ENCODE measurements at places on chromosomes 1 and 21.
A peak's percentile ranks its signal among the peaks of the same experiment; 100 is the strongest.

DNA sequence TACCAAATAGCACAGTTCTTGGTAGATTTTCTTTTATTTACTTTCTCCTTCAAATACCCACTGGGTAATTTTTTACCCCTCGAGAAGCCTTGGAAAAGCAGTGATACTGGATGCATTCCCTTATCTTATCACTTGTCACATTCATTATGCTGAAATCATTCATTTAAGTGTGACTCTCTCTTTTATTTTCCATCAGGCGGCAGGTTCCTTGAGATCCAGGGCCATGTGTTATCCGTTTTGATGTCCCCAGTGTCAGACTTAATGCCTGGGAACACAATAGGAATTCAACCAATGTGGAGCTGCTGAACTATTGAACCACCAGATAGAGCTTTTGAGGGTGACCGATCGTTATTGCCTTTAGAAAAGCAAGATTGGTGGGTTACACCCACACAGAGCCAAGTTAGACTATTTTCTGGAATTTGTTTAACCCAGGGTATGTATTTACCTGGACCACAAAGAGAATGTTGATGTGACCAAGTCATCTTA lies 51.5 kb upstream of the ATP5PO start:
- no peak overlapping the region for H3K4me3 ChIP-seq
- H3K4me1 ChIP-seq: no peaks in the 10 kb centered on the region
- no peak overlapping the region for H3K27ac ChIP-seq
- peaks cover 15% of the 10 kb centered on the region for H3K36me3 ChIP-seq
- no peak for DNase-seq

DNA sequence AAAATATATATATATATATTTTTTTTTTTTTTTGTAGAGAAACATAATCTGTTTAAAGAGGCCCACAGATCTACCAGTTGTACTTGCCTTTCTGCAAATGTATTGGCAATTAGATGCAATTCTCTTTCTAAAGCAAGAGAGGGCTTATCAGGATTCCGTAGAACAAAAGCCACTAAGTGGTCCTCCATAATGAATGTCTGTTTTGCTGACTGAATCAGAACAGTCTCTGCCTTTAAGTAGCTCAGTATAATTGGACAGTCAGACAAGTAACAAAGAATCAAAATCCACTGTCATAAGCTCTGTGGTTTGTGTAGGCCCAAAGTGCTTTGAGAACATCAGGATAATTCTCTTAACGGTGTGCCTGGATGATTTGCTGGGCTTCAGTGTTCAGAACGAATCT lies 17.3 kb downstream of the SARS1 start:
- peaks cover 4% of the 10 kb centered on the region for H3K4me1 ChIP-seq
- no peak overlapping the region for H3K27ac ChIP-seq
- no peak for DNase-seq
- H3K27me3 ChIP-seq: no peaks in the 10 kb centered on the region
- H3K4me3 ChIP-seq: no peak overlapping the region

DNA sequence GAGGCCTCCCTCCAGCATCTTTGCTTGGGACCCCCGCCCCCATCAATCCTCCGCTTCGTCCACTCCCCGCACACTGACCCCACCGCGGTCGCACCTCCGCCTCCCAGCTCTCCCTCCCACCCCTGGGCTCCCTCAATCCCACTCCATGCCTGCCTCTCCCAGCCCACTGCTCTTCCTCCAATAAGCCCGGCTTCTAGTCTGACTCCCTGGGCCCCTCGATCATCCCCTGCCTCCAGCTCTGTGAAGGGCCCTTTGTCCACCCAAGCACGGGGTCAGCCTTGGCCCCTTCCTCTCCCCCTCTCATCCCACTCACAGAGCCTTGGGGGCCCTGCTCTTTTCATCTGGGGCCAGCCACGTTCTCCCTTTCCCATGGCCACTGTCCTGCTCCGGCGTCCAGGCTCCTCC lies 1.5 kb upstream of the TMEM200B start:
- peaks cover 25% of the 10 kb centered on the region for H3K4me1 ChIP-seq
- DNase-seq: no peak
- H3K27me3 ChIP-seq: no peaks in the 10 kb centered on the region
- no peak overlapping the region for H3K4me3 ChIP-seq
- H3K36me3 ChIP-seq: no peaks in the 10 kb centered on the region
- H3K27ac ChIP-seq: no peak overlapping the region

- DNase-seq: no peak
- H3K27ac ChIP-seq: peak overlapping the region; percentile 74
- peaks cover 22% of the 10 kb centered on the region for H3K36me3 ChIP-seq
- no peaks in the 10 kb centered on the region for H3K27me3 ChIP-seq
Measured at GRCh38 chr1:145858238-145858900, 512 bp downstream of the PIAS3 start.

DNA sequence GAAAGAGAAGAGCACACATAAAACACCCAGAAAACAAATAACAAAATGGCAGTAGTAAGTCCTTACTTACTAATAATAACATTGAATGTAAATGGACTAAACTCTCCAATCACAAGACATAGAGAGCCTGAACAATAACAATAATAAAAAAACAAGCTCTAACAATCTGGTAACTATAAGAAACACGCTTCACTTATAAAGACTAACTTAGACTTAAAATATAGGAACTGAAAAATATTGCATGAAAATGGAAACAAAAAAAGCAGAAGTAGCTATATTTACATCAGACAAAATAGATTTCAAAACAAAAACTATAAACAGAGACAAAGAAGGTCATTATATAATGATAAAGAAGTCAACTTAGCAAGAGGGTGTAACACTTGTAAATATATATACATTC lies 83.1 kb upstream of the LYPLAL1 start:
- no peaks in the 10 kb centered on the region for H3K36me3 ChIP-seq
- H3K4me3 ChIP-seq: no peak overlapping the region
- H3K27me3 ChIP-seq: no peaks in the 10 kb centered on the region
- no peak for DNase-seq

GRCh38 chr1:12166834-12167492 lies at the start of gene TNFRSF1B:
TSS of gene TNFRSF1B (plus strand) at chr1:12166991. CDS start at chr1:12167092, 101 bp downstream.
- peak within 1 kb of the TSS; percentile 85 for H3K4me3 ChIP-seq
- DNase-seq: peak; percentile 63

GRCh38 chr1:209176866-209177430 lies 406.6 kb upstream of the CAMK1G start:
- no peak overlapping the region for H3K27ac ChIP-seq
- no peak for DNase-seq
- no peak overlapping the region for H3K4me3 ChIP-seq
- H3K27me3 ChIP-seq: no peaks in the 10 kb centered on the region
- H3K36me3 ChIP-seq: no peaks in the 10 kb centered on the region

GRCh38 chr1:220803401-220804201 lies 16.9 kb downstream of the MTARC1 start:
- H3K4me3 ChIP-seq: no peak overlapping the region
- no peak for DNase-seq
- no peaks in the 10 kb centered on the region for H3K36me3 ChIP-seq
- H3K4me1 ChIP-seq: no peaks in the 10 kb centered on the region

DNA sequence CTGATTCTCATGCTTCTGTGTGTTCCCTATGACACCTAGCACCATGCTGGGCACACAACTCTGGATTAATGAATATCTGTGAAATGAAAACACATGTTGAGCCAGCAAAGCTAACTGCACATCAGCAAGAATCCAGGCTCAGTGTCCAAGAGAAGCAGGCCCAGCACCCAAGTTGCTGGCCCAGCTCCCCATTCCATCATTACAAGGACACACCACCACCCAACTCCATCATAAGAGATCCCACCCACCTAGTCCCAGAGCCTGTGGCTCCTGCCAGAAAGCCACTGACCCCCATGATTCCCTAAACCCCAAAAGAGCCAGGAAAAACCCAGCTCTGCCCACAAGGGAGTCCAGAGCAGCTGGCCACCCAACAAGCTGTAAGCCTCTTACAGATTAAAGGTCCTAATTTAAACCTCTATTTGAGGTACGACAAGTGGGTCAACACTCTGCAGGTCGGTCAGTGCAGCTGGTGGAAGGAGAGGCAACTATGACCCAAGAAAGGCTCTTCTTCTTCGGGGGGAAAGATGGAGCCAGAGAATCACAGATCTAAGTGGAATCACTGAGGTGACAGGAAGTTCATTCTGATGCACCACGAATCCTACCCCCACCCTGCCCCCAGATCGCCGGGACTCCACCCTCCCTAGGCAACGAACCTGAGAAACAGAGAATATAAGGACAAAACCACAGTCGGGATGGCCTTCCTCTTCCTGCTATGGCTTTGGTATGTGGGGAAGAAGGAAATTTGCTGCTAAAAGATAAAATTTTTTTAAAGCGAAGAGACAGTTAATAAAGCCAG lies 58.2 kb downstream of the CD34 start:
- no peaks in the 10 kb centered on the region for H3K27me3 ChIP-seq
- H3K4me3 ChIP-seq: no peak overlapping the region
- no peak for DNase-seq
- H3K36me3 ChIP-seq: no peaks in the 10 kb centered on the region
- peaks cover 95% of the 10 kb centered on the region for H3K4me1 ChIP-seq

- H3K4me1 ChIP-seq: no peaks in the 10 kb centered on the region
- H3K27me3 ChIP-seq: no peaks in the 10 kb centered on the region
- H3K27ac ChIP-seq: no peak overlapping the region
- H3K4me3 ChIP-seq: no peak overlapping the region
- no peak for DNase-seq
Measured at GRCh38 chr21:31882711-31883110, 9.9 kb downstream of the HUNK start.

DNA sequence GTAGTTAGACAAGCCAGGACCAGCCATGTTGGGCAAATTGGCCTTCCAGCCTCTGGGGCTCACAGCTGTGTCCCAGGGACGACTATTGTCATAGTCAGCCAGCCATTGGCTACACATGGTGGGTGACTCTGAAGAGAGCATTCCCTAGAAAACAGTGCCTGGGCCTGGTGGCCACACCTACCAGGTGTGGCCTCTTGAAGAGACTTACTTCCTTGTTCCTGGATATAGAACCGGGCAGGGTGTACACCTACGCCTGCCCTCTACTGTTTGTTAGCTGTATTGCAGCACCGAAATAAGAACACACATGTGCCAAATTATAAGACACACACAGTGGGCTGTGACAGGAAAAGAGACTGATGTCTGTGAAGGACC lies 134.6 kb upstream of the ARHGEF16 start:
- H3K27me3 ChIP-seq: no peaks in the 10 kb centered on the region
- H3K4me1 ChIP-seq: no peaks in the 10 kb centered on the region
- DNase-seq: no peak
- no peaks in the 10 kb centered on the region for H3K36me3 ChIP-seq

DNA sequence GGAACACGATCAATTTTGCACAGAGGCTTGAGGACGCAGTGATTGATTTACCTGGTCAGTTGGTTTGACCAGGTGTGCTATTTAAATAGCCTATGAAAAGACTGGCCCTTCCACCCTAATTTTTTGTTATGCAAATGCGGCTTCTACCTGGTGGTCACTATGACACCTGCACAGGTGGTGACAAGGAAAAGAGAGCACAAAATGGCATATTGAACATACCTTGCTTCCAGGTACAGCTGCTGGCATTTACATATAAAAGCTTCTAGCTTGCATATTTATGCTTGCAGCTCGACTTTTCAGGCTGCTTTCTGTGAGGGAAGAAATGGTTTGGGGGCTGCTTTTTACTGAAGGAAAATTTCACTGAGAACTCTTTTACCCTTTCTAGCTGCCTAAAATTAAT lies 15.3 kb upstream of the FMO4 start:
- no peak overlapping the region for H3K4me3 ChIP-seq
- DNase-seq: no peak
- no peaks in the 10 kb centered on the region for H3K36me3 ChIP-seq
- no peak overlapping the region for H3K27ac ChIP-seq
- H3K4me1 ChIP-seq: no peaks in the 10 kb centered on the region

DNA sequence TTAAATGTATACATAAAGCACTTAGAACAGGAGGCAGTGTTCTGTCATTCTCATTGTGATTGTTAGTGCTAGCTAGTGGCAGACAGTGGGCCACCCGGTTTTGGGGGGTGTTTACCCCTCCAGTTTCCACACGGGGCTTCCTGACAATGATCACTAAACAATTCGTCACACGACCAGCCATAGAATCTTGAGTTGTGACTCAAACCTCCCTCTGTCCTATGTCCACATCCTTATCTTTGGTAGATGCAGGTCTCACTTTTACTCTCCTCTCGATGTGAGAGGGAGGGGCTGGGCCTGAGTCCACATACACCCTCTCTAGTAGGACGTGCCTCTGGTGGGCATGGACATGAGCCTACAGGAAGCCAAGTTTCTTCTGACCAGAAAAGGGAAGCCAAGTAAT lies 92.6 kb upstream of the SSX2IP start:
- no peaks in the 10 kb centered on the region for H3K27me3 ChIP-seq
- no peaks in the 10 kb centered on the region for H3K36me3 ChIP-seq
- peaks cover 9% of the 10 kb centered on the region for H3K4me1 ChIP-seq
- no peak overlapping the region for H3K4me3 ChIP-seq
- H3K27ac ChIP-seq: no peak overlapping the region

DNA sequence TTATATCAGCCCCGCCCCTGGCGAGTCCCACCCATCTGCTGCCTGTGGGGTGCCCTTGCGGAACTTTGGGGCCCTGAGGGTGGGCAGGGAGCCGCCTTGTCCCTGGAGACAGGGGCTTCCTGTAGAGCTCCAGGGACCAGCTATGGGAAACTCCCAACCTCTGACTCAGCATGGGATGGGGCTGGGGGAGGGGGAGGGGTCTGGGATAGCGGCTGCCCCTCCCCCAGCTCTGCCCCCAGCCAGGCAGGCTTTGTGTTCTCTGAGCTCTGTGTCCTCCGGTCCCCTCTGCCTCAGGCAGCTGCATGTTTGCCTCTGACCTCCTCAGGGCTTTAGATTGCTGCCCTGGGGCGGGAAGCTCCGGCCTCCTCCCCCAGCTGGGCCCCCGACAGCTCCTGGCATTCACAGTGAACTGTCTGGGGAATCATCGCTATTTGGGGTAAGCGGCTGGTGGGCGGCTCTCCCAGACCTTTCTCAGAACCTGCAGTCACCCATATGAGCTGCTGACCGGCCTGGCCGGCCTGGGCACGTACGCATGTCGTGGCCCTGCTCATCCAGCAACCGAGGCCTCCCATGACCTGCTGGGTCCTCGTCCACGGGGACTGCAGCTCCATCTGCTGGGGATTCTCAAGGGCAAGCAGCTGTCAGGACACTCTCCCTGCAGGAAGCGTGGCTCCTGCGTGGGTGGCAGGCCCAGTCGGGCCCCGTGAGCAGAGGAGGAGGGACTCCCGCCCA lies 17.1 kb downstream of the ARHGEF16 start:
- H3K4me3 ChIP-seq: no peak overlapping the region
- H3K4me1 ChIP-seq: no peaks in the 10 kb centered on the region
- no peak overlapping the region for H3K27ac ChIP-seq
- no peak for DNase-seq
- H3K36me3 ChIP-seq: no peaks in the 10 kb centered on the region

GRCh38 chr21:40841524-40842196 lies 5.3 kb downstream of the DSCAM start:
- H3K4me1 ChIP-seq: no peaks in the 10 kb centered on the region
- DNase-seq: no peak
- no peak overlapping the region for H3K4me3 ChIP-seq
- no peak overlapping the region for H3K27ac ChIP-seq
- H3K36me3 ChIP-seq: no peaks in the 10 kb centered on the region

All from CD4-positive, alpha-beta memory T cell (primary cell).